Astrocyte (in vitro differentiated cells and primary cell): ENCODE measurements at places on chromosomes 7 and 10. TPM values are rescaled to one million over a fixed set of nuclear protein-coding genes. Genes with fewer than 3 reads are reported as not detected.

GRCh38 chr7:66183700-66184099 lies 21.4 kb upstream of the TPST1 start:
- no peak overlapping the region for H3K4me3 ChIP-seq
- H3K36me3 ChIP-seq, result no peaks in the 10 kb centered on the region
- DNase-seq, result peak; percentile 96
- H3K27ac ChIP-seq, result peak overlapping the region; percentile 62

DNA sequence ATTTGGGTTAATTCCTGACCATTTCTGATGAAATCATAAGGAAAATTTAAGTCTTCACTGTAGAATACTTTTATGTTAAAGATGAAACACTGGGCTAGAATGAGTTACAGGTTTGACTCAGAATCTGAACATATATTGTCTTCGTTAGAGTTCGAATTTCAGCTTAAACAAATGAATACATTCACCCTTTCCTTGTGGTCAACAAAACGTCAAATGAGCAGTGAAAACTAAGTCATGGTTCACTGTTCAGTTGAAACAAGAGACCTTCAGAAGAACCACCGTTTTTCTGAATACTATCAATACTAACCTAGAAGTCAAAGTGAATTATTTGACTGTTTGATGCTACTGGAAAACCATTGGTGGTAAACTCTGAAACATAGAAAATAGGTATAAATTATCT lies 235.2 kb upstream of the ZWINT start:
- H3K4me1 ChIP-seq, result no peaks in the 10 kb centered on the region
- no peaks in the 10 kb centered on the region for H3K27me3 ChIP-seq
- H3K4me3 ChIP-seq, result no peak overlapping the region
- H3K36me3 ChIP-seq, result no peaks in the 10 kb centered on the region
- H3K27ac ChIP-seq, result no peak overlapping the region

DNA sequence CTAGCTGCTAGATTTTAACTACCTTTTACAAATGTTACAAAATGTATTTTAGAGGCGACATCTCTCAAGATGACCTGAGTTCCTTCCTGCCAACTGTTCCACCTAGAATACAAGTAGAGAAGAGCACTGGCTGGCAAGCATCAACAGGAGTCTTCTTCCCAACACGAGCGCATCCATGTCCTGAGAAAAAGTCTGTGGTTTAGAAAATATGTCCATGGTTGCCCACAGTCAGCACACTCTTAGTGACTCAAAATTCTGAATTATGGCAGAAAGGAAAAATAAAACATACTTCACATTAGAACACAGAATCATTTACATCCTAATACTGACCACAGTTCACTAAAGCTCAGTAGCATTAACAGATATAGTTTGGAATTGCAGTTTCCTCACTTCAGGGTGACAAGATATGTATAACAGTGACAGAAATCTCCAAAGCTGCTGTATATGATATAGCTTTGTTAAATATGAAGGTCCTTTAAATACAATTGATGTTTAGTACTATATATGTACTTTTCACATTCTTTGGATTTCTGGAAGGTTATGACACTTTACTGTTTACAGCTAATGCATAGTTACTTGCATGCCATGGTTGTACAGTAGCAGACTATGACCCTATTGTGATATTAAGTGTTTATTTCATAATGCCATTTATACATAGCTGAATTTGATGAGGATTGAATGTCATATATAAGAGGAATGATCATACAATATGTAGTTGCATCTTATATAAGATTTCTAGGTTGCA lies 327.1 kb downstream of the GFRA1 start:
- H3K27ac ChIP-seq, result no peak overlapping the region
- peaks cover 9% of the 10 kb centered on the region for H3K4me1 ChIP-seq
- H3K27me3 ChIP-seq, result no peaks in the 10 kb centered on the region
- H3K36me3 ChIP-seq, result no peaks in the 10 kb centered on the region
- H3K4me3 ChIP-seq, result no peak overlapping the region
- DNase-seq, result peak; percentile 9

GRCh38 chr7:22447008-22447407 lies 53.0 kb downstream of the STEAP1B start:
- DNase-seq, result no peak
- H3K27ac ChIP-seq, result no peak overlapping the region
- peaks cover 14% of the 10 kb centered on the region for H3K4me1 ChIP-seq
- no peaks in the 10 kb centered on the region for H3K36me3 ChIP-seq

GRCh38 chr7:30163231-30163894 lies 28.6 kb downstream of the MTURN start:
- H3K4me1 ChIP-seq, result peaks cover 25% of the 10 kb centered on the region
- no peaks in the 10 kb centered on the region for H3K36me3 ChIP-seq
- DNase-seq, result no peak
- H3K27me3 ChIP-seq, result no peaks in the 10 kb centered on the region
- H3K27ac ChIP-seq, result peak overlapping the region; percentile 51
- peak overlapping the region; percentile 49 for H3K4me3 ChIP-seq

GRCh38 chr7:141012696-141013344 lies 1.9 kb downstream of the MRPS33 start:
- no peaks in the 10 kb centered on the region for H3K27me3 ChIP-seq
- DNase-seq, result no peak
- peaks cover 2% of the 10 kb centered on the region for H3K36me3 ChIP-seq
- no peak overlapping the region for H3K27ac ChIP-seq

- no peaks in the 10 kb centered on the region for H3K36me3 ChIP-seq
- DNase-seq, result peak; percentile 3
- no peak overlapping the region for H3K27ac ChIP-seq
- H3K4me3 ChIP-seq, result no peak overlapping the region
- H3K27me3 ChIP-seq, result peaks cover 23% of the 10 kb centered on the region
These were observed 38.2 kb upstream of the CUX1 start for GRCh38 chr7:101779267-101779666.

GRCh38 chr7:70190281-70190680 lies 592.0 kb downstream of the AUTS2 start:
- no peaks in the 10 kb centered on the region for H3K27me3 ChIP-seq
- H3K4me1 ChIP-seq, result no peaks in the 10 kb centered on the region
- DNase-seq, result no peak
- no peak overlapping the region for H3K27ac ChIP-seq

DNA sequence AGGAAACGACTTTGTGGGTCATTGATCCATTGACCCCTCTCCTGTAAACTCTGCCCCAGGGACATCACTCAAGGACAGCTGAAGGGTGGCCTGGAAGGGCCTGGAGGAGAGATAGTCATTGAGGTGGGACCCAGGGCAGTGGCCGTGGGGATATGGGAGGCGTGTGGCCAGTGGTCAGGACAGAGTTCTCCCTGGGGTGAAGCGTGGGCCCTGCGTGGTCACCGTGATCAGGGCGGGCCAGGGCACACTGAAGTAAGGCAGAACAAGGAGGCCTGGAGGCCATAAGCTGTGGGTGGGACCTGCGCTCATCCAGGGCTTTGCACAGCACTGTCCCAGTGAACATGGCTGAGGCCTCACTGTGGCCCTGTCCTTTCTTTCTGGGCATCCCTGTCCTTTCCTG lies 177.9 kb downstream of the ZNF248 start:
- no peaks in the 10 kb centered on the region for H3K27me3 ChIP-seq
- no peak for DNase-seq
- H3K27ac ChIP-seq, result no peak overlapping the region
- no peaks in the 10 kb centered on the region for H3K36me3 ChIP-seq
- H3K4me3 ChIP-seq, result no peak overlapping the region

DNA sequence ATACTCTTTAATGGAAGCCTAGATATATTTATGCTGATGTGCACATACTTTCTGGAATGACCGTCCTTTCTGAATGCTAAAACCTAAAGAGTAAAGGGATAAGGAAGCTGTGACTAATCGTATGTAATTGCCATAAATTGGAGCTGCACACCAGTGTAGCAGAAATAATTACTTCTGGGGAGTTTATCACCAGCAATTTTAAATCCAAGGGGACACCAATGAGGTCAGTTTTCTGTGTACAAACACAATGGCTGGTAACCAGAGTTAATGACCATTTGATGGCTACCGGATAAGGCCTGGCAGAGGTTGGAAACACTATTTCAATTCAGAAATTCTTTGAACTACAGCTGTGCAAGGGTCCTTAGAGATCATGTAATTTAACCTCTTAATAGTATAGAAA lies 670.1 kb downstream of the REEP3 start:
- no peak overlapping the region for H3K4me3 ChIP-seq
- no peaks in the 10 kb centered on the region for H3K36me3 ChIP-seq
- no peak overlapping the region for H3K27ac ChIP-seq
- H3K27me3 ChIP-seq, result no peaks in the 10 kb centered on the region
- DNase-seq, result no peak
- no peaks in the 10 kb centered on the region for H3K4me1 ChIP-seq

DNA sequence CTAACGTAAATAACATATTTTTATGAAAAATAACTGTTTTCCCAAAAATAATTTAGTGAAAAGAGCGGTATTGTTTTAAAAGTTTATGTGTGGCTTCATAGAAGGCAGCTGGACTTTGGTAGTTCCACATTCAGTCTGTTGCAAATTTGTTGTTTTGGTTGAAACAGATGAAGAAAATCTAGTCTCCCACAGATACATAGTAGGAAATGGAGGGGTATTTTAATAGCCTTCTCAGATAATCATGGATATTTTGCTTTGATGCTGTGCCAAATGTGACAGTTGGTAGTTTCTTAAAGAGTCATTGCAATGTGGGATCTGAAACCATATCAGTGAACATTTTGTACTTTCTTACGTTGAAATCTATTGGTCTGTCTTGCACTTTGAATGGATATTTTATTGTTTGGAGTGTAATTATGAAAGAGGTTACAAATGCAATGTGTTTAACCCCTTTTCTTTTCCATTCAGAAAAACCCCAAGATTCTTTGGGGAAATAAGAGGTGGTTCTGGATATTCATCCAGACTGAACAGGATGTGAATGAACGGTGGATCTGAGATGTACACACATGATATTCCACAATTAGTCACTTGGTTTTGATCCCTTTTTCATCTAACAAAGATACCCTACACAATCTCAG lies 10.4 kb downstream of the ZNF365 start:
- no peaks in the 10 kb centered on the region for H3K36me3 ChIP-seq
- peak overlapping the region; percentile 92 for H3K27ac ChIP-seq
- no peaks in the 10 kb centered on the region for H3K27me3 ChIP-seq
- peak; percentile 55 for DNase-seq
- peaks cover 40% of the 10 kb centered on the region for H3K4me1 ChIP-seq
- H3K4me3 ChIP-seq, result peak overlapping the region; percentile 15

Gene ELN
- 0.75 and 0.89 TPM in 2 replicates for total RNA-seq

Gene SDK1
- total RNA-seq, result 1.6 and 4.2 TPM in 2 replicates

Gene HTR5A
- not detected in 2 replicates for total RNA-seq

Gene GRID2IP
- 0.07 and 0.09 TPM in 2 replicates for total RNA-seq
